ENCODE measurements at places on chromosomes 6 and 20.

DNA sequence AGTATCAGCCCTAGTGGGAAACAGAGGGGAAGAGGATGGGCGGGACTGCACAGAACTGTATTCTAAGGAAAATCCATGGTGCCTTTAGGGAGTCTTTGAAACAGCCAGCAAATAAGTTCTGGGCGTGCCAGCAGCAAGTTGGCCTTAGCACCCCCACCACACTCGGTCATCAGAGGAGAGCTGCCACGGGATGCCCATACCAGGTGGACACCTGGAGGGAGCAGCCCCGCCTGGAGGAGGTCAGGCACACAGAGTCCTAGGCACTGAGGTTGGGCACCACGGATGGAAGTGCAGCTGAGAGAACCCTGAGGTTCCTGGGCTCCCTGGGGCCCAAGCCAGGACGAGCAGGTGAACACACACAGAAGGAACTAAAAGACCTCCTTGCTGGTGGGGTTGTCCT lies 180.8 kb upstream of the PROKR2 start:
- DNase-seq, result no peak

GRCh38 chr6:56499095-56499494 lies 143.6 kb downstream of the DST start:
- no peak for DNase-seq

- DNase-seq, result peak; percentile 88
Measured at GRCh38 chr20:47358672-47359529, 2.4 kb upstream of the ZMYND8 start.

DNA sequence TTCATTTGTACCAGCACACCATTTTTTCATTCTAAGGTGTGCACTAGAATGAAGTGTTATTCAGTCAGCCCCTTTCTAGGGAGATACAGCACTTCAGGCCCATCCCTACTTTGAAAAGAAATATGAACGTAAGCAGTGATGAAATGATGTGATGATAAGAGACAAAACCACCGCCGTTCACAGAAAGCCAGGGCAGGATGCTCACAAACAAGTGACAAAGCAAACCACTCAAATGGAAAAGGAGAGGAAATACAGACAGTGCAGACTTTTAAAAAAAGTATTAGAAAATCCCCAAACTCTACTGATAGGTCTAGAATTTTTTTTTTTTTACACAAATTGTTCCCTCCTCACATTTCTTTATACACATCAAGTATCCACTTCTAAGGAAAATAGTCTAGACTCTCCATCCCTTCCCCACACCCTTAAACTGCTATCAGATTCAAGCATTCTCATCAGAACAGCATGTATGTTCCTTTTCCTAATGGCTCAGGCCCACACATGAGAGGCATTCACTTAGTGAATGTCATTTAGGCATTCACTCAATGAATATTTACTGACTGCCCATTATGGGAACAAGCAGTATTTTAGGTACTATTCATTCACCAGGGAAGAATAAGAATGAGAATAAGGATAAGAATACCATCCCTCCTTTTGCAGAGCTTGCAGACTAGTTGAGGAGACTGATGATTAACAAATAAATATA lies 243.5 kb downstream of the GMPR start:
- DNase-seq, result no peak

DNA sequence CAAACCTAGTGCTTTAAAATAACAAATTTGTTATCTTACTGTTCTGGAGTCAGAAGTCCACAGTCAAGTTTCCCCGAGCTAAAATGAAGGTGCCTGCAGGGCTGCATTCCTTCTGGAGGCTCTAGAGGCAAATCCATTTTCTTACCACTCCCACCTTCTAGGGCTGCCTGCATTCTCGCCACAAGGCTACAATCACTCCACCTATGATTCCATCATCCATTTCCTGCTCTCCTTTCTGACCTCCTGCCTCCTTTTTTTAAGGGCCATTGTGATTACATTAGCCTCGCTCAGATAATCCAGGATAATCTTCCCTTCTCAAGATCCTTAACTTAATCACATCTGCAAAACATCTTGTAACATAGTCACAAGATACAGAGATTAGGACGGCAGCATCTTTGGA lies 42.4 kb upstream of the SIRT5 start:
- DNase-seq, result no peak

GRCh38 chr6:45803071-45803470 lies 212.6 kb downstream of the CLIC5 start:
- no peak for DNase-seq

- DNase-seq, result no peak
Measured at GRCh38 chr6:170282512-170283158, 8.2 kb downstream of the DLL1 start.

- no peak for DNase-seq
Measured at GRCh38 chr6:161117308-161117707, 125.7 kb downstream of the MAP3K4 start.

DNA sequence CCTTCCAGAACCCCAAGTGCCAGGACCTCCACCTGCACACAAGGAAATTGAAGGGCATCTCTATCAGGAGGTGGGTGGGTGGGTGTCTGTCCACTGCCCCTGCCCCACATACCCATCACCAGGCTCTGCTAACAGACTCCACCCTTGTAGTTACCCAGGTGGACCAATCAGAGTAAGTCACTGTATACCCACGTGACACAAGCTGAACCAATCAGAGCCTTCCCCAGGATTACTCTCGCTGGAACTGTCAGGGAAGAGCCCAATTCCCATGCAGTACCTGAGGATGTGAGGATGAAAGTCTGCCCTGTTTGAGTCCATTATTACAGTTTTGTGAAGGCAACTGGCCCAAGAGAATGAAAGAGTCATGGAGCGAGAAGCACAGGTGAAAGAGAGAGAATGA lies 4.2 kb downstream of the OCSTAMP start:
- DNase-seq, result no peak

GRCh38 chr6:108194503-108194902 lies 28.7 kb downstream of the NR2E1 start:
- DNase-seq, result no peak

DNA sequence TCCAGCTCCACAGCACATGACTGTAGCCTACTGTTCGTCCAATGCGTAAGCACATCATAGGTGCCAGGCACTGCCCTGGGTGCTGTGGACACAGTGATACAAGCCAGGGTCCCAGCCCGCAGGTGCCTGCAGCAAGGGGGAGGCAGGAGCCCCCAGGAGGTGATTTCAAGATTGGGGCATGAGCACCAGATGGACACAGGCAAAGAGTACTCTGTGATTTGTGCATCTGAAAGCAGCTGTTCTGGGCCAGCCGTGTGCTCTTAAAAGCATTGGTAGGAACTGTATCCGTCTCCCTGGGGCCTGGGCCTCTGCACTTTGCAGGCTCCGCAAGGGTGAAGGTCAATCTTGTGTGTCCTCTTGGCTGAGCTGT lies 149.8 kb downstream of the SYCP2 start:
- no peak for DNase-seq

DNA sequence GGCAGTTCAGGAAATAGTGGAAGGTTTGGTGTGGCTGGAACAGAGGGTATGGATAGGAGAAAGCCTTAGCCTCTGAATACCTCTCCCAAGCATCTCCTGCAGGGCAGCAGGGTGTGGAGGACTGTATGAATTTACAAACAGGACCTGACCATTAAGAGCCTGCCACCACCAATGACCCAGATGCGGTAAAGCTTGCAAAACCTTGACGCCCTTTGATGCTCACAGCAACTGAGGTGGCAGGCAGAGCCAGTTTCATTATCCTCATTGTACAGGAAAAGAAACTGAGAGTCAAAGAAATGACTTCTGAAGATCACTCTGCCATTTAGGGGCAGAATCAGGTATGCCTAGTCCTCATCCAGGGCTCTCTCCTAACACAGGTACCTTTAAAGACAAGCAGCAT lies 2.4 kb downstream of the HM13 start:
- no peak for DNase-seq

DNA sequence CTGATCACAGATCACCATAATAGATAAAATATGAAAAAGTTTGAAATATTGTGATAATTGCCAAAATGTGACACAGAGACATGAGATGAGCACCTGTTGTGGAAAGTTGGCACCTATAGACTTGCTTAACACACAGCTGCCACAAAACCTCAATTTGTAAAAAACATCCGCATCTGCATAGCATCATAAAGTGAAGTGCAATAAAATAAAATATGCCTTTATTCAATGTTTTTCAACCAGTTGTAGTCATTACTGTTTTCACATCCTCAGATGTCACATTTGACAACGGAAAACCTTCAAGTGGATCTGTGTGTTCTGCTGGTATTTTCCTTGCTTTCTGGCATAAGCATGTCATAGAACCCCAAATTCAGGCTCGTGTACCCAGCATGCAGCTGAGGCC lies 50.2 kb upstream of the IFNGR1 start:
- DNase-seq, result no peak

GRCh38 chr6:107103082-107103481 lies 12.2 kb downstream of the BEND3 start:
- DNase-seq, result no peak

- peak; percentile 47 for DNase-seq
Measured at GRCh38 chr20:2130683-2131082, 29.1 kb downstream of the STK35 start.

GRCh38 chr20:39960522-39961428 lies 728.3 kb downstream of the MAFB start:
- no peak for DNase-seq

DNA sequence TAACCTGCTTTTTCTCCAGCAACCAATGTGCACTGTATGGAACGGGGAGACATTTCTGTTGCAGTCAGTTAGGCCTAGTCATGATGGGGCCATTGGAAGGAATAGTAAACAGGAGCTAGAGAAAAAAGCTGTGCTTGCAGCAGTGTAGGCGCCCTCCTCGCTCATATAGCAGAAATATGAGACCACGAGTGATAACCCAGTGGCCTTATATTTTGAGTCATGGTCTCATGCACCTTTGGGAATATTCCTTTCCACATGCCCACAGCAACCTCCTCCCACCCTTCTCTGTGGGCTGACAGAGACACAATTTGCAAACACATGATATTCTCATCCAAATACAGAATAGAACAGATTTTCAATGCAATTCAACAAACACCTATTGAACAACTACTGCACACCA lies 248.9 kb upstream of the CITED2 start:
- DNase-seq, result peak; percentile 64

Data from NB4 (cell line).